ENCODE measurements at places on chromosomes 3 and 15.

- DNase-seq: no peak
Measured at GRCh38 chr3:192906940-192907339, 10.7 kb downstream of the MB21D2 start.

- no peak for DNase-seq
Measured at GRCh38 chr3:2950159-2950558, 160.0 kb downstream of the IL5RA start.

DNA sequence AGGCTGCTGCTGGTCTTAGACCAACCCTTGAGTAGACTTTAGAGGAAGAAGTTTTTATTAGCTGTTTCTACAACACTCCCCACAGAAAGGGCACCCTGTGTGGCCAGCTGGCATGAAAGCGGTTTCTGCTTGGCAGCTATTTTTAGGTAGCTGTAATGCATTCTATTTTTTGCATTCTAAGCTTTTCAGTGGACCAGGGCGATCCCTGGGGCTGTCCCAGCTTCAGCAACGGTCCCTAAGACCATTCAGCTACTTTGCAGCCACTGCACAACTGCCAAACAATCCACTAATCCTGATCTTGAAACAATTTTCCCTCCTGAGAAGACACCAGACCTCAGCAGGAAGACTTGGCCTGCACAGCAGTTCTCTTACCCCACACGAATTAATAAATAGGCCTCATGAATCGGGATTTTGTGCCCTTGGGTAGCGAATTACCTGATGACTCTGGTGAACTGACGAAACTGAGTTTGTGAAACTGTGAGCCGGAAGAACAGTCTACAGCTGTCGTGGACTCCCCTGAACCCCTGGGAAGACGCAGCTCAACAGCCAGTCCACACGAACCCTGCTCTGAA lies 14.6 kb upstream of the TFRC start:
- no peak for DNase-seq

- DNase-seq: peak; percentile 80
Measured at GRCh38 chr3:149091983-149092382, 5.7 kb upstream of the HLTF start.

- no peak for DNase-seq
Measured at GRCh38 chr3:29311795-29312194, 30.9 kb downstream of the RBMS3 start.

DNA sequence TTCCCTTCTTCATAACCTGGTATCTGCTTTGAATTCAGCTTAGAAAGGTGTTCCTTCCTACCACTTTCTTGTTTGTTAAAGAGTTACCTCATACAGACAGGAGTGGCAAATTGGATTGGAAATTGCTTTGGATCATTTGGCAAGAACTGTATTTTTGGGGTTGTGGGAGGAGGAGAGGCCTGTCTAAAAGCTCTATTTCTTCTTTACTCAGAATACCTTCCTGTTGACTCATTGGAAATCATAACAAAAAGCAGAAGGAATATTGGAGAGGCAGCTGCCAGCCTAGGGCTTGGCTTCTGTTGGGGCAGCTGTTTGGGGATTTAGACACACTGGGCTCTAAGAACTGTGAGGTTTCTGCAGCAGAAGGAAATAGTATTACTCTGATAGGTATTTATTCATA lies 14.2 kb downstream of the IQGAP1 start:
- no peak for DNase-seq

GRCh38 chr15:52857937-52858781 lies 68.0 kb upstream of the ONECUT1 start:
- no peak for DNase-seq

GRCh38 chr15:69523010-69524001 lies 70.7 kb downstream of the RPLP1 start:
- DNase-seq: peak; percentile 20

GRCh38 chr3:144162042-144162441 lies 190.4 kb downstream of the DIPK2A start:
- DNase-seq: no peak

DNA sequence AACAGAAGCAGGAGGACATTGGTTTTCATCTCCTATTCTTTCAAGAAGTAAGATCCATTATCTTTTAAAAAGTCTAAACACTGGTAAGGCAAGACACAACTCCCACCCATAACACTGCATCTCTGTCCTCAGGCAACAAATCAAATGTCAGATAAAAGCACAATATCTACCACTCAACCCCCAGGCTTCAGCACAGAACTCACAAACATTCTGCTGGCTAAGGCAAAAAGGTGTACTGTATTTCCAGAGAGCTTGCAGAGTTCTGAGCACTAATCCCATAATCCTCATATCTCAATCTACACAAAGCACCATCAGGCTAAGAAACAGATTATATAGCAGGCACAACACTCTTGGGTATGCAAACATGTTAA lies 20.9 kb downstream of the RAF1 start:
- DNase-seq: no peak

- DNase-seq: no peak
Measured at GRCh38 chr3:73609655-73610054, 15.1 kb downstream of the PDZRN3 start.

- DNase-seq: no peak
Measured at GRCh38 chr3:73719413-73719851, 94.7 kb upstream of the PDZRN3 start.

DNA sequence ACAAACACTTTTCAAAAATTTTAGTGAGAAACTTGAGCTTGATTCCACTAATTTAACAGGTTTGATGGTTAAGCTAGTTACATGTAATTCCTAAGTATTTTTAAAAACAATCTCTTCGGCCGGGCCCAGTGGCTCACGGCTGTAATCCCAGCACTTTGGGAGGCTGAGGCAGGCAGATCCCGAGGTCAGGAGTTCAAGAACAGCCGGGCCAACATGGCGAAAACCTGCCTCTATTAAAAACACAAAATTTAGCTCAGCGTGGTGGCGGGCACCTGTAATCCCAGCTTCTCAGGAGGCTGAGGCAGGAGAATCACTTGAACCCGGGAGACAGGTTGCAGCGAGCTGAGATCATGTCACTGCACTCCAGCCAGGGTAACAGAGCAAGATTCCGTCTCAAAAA lies 25.3 kb downstream of the TRA2B start:
- no peak for DNase-seq

DNA sequence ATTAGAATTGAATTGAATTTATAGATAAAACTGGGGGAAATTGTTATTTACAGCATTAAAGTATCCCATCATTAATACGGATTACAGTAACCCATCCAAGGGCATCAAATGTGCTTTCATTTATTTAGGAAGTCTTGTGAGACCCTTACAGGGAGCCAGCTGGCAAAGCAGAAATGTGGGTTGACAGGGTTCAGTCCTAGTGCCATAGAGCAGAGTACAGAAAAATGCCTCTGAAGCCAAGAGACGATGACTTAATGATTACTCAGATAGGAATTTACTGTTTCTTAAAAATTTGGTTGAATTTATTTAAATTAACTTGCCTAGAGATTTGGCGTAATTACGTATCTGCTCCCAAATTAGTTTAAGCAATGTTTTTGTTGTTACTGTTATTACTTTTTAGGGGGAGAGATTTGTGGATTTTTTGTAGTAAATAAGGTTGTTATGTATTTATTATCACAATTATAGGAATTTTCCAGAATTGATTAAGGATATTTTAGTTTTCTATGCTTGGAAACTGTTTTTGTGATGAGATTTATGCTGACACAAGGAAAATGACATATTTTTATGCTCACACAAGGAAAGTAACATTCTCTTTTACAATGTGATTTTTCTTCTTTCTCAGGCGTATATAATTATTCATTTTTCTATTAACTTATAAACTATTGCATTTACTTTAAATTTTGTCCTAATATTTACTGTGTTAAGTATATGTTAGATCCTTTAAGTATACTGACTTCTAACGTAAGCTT lies 152.0 kb downstream of the EPHA6 start:
- no peak for DNase-seq

- no peak for DNase-seq
Measured at GRCh38 chr3:25532431-25533162, 104.5 kb downstream of the RARB start.

DNA sequence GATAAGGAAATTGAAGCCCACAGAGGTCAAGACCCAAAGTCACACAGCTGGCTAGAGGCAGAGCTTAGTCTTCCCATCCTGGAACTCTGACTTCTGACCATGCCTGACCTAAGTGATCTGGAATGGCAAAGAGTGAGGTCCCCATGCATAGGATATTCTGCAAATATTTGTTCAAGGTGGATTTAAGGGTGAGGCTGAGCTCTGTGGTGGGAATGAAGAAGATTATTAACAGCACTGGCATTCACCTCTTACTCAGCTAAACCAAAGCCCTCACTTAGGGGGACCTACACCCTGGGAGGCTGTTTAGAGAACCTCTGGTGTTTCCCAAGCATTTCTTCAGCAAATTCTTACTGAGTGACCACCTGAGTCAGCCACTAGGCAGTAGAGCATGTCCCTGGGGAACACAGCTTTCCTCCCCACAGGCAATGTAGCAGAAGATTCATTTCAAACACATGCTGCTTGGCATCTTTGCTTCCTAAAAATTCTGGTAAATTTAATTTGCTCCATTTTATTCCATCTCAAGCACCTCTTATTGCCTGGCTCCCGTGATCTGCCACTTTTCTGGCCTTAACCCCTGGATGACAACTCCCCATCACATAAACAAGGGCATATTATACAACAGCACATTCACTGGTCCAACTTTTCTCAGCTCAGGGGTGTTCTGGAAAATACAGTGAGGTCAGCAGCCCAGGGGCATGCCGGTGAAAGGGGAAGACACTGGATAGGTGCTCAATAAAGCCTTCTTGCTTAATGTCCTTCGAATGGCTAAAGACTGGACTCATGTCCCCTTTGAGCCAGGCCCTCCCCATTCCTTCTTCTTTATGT lies 176.0 kb downstream of the ABHD5 start:
- DNase-seq: no peak

GRCh38 chr15:85564686-85565085 lies 184.3 kb downstream of the AKAP13 start:
- no peak for DNase-seq

GRCh38 chr15:29208352-29208751 lies 61.3 kb downstream of the NSMCE3 start:
- DNase-seq: peak; percentile 55

GRCh38 chr3:111465081-111465670 lies 76.8 kb upstream of the CD96 start:
- no peak for DNase-seq

DNA sequence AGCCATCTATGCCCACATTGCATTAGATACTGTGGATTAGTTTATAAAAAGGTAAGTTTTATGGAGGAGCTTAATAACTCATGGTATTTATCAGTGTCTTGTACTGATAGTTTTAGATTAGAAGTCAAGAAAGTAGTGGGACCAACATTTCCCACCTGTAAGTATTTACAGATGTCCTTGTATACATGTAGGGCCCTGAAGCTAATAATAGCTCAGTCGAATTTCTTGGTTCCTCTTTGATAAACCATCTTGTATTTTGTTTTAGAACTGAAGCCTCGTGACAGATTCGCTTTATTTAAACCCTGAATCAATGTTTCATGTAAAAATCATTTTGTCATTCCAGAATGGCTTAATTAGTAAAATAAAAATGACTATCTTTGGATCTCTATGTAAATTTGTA lies 73.4 kb downstream of the CRYBG3 start:
- DNase-seq: no peak

DNA sequence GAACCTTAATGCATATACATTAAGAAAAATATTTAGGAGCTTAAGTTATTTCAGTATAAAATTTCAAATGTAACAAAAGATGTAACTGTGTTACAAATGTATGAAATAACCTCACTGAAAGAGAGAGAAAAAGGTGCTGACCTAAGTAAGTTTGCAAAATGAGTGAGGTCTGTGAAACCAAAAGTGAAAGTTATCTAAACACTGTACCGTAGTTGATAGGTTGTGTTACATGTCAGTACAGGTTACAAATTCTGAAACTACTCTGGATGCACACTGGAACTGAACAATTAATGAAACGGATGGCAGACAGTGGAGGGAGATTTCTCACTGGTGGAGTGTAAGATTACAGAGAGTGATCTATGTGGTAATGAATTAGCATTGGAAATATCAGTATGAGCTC lies 420.7 kb downstream of the ZNF385D start:
- DNase-seq: no peak

GRCh38 chr3:159273608-159274007 lies 471.8 kb downstream of the MFSD1 start:
- DNase-seq: no peak

GRCh38 chr15:89221543-89221942 lies at the start of gene RLBP1:
RLBP1 (minus strand) TSS chr15:89221579; CDS start chr15:89218975, 2,604 bp downstream.
- DNase-seq: no peak

- no peak for DNase-seq
Measured at GRCh38 chr3:144142151-144142840, 170.7 kb downstream of the DIPK2A start.

GRCh38 chr3:195699388-195699771 lies 21.4 kb upstream of the MUC20 start:
- DNase-seq: no peak

DNA sequence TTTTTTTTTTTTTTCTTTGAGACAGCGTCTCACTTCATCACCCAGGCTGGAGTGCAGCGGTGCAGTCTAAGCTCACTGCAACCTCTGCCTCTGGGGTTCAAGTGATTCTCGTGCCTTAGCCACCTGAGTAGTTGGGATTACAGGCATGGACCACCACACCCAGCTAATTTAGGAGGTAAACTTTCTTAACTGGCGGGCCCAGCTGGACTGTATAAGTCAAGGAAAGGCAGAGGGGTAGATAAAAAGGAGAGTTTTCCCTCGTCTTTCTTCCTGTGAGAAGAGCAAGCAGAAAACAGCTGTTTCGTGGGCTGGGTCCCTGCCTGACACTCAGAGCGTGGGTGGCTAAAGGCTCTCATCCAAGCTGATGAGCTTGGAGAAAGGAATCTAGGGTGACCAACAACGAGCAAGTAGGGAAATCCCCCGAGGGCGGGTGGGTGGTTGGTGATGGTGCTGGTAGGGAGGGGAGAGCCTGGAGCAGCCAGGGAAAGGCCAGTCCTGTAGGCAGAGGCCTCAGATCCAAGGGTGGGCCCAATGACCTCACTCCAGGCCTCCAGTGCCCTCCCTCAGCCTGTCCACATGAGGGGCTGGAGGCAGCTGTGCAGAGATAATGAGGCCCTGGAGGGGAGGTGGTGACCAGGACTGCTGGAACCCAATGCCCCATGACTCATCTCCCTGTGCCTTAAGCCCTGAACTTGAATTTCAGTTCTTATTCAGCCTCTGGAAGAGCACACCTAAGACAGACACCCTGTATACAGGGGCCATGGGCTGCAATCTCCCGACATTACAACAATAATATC lies 43.1 kb upstream of the LIMD1 start:
- no peak for DNase-seq

DNA sequence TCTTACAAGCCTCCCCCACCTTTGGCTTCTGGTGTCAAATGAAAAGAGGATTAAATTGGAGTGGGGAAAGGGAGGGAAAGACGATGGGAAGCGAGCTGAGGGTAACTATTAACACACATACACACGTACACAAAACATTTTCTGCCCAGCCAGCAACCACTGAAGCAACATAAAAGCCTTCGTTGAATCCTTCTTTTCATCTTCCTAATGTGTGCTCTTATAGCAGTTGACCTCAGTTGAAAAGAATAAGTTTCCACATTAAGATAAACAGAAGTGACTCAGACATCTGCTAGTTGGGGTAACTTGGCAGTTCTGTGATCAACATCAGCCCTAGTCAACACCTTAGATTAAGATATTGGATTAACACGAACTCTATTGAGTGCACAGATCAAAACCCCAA lies 558.5 kb downstream of the MECOM start:
- DNase-seq: no peak
